ENCODE measurements at places on chromosomes 1 and 21.

DNA sequence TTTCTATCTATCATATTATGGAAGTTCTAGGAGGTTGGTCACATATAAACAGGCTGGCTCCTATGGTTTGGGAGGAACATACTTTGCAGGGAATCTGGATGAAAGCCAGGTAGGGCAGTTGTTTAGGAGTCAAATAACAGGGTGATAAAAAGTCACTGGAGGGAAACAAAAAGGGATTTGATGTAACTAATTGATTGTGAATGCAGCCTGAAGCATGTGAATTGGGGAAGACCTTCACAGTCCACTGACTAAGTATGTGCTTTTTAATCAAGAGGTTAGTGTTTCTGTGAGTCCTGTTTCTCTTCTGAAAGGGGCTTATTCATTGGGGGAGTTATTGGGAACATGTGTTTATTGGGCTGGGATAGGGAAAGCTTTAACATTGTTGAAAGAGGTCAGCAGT, 41.3 kb downstream of the HMCN1 start:
- no peak overlapping the region for H3K4me3 ChIP-seq
- H3K27me3 ChIP-seq = no peaks in the 10 kb centered on the region
- no peaks in the 10 kb centered on the region for H3K36me3 ChIP-seq
- H3K4me1 ChIP-seq = no peaks in the 10 kb centered on the region
- no peak for DNase-seq
- H3K27ac ChIP-seq = no peak overlapping the region

DNA sequence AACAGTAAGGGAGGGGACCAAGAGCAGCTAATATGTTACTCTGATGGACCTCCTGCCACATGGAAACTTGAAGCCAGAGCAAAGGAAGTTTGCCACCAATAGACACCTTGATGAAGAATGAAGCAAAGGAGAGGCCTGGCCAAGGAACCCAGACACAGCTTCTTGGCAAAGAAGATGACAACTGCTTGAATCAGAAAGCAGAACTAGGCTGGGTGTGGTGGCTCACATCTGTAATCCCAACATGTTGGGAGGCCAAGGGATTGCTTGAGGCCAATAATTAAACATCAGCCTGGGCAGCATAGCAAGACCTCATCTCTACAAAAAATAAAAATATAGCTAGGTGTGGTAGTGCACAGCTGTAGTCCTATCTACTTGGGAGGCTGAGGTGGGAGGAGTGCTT, 31.7 kb upstream of the CAPZB start:
- no peak overlapping the region for H3K4me3 ChIP-seq
- no peaks in the 10 kb centered on the region for H3K4me1 ChIP-seq
- no peaks in the 10 kb centered on the region for H3K36me3 ChIP-seq
- no peak overlapping the region for H3K27ac ChIP-seq
- no peaks in the 10 kb centered on the region for H3K27me3 ChIP-seq
- no peak for DNase-seq

- H3K4me3 ChIP-seq = no peak overlapping the region
- no peaks in the 10 kb centered on the region for H3K4me1 ChIP-seq
- no peak for DNase-seq
- H3K27me3 ChIP-seq = peaks cover 4% of the 10 kb centered on the region
- H3K27ac ChIP-seq = no peak overlapping the region
Measured at GRCh38 chr1:241660424-241660972, 8.4 kb downstream of the WDR64 start.

GRCh38 chr1:29498126-29499103, 262.1 kb downstream of the PTPRU start:
- no peaks in the 10 kb centered on the region for H3K27me3 ChIP-seq
- no peaks in the 10 kb centered on the region for H3K36me3 ChIP-seq
- no peak for DNase-seq

DNA sequence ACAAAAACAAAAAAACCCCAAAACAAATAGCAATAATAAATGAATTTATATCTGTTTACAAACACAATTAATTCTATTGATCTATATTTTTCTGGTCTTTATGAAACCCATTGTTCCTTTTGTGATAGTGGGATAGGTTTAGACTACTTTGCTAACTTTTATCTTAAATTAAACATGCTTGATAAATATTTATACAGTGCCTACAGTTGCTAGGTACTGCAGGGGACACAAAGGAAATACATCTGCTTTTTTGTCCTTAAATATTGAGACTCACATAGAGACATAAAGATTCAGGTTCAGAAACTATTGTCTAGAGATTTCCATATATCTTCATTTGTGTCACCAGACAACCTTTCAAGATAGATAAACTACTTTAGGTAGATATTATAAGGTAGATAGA, 8.5 kb upstream of the DNAH14 start:
- H3K36me3 ChIP-seq = no peaks in the 10 kb centered on the region
- H3K27ac ChIP-seq = no peak overlapping the region
- H3K4me1 ChIP-seq = no peaks in the 10 kb centered on the region
- no peak overlapping the region for H3K4me3 ChIP-seq

- no peaks in the 10 kb centered on the region for H3K27me3 ChIP-seq
- no peak overlapping the region for H3K4me3 ChIP-seq
- no peak overlapping the region for H3K27ac ChIP-seq
- peak; percentile 18 for DNase-seq
- H3K4me1 ChIP-seq = peaks cover 10% of the 10 kb centered on the region
Measured at GRCh38 chr1:171434717-171435346, 50.5 kb upstream of the PRRC2C start.
